ENCODE measurements at places on chromosomes 5 and 9. TPM values are rescaled to one million over a fixed set of nuclear protein-coding genes. Genes with fewer than 3 reads are reported as not detected.

The UQCRQ gene
- polyA plus RNA-seq = 136 TPM

DNA sequence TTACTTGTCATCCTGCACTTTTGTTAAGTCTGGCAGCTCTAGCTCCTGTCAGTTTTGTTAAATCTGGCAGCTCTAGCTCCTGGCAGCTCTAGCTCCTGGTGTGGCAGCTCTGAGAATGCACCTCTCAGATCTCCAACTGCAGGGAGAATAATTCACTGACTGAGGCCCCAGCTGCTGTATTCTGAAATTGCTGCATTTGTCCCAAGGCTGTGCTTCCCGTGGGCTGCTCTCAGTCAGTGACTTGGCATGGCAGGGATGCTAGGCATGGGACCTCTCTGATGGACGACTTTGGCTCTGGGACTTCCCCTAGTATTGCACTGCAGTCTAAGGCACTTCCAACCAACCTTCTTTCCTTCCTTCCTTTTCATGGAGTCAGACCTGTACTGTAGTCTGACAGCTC, 475.7 kb downstream of the CCDC171 start:
- no peaks in the 10 kb centered on the region for H3K4me1 ChIP-seq
- no peak for DNase-seq
- no peak overlapping the region for H3K4me3 ChIP-seq
- H3K27ac ChIP-seq = no peak overlapping the region
- no peaks in the 10 kb centered on the region for H3K36me3 ChIP-seq

DNA sequence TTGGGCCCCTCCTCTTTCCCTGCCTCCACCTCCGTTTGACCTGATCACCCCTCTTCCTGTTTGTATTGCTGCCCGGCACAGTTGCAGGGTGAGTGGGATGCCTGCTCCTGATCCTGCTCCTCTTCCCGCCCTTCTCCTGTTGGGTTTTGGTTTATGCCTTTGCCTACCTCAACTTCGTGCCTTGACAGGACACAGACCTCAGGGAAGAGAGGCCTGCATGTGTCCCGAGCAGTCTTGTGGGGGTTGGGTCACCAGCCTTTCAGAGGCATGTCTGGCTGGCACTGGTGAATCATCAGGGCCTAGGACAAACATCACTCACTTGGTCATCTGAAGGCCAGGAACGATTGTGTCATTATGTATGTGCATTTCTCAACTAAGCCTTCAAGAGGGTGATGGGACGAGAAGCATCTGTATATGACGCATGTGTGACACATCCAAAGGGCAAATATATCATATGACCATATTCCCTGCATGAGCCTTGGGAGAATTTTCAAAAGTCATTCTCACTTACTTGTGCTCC, 56.9 kb downstream of the NPR3 start:
- no peaks in the 10 kb centered on the region for H3K27me3 ChIP-seq
- no peak overlapping the region for H3K4me3 ChIP-seq
- DNase-seq = no peak
- H3K27ac ChIP-seq = no peak overlapping the region
- no peaks in the 10 kb centered on the region for H3K36me3 ChIP-seq
- no peaks in the 10 kb centered on the region for H3K4me1 ChIP-seq

GRCh38 chr5:568809-569208, 43.3 kb upstream of the CEP72 start:
- no peak overlapping the region for H3K27ac ChIP-seq
- H3K36me3 ChIP-seq = no peaks in the 10 kb centered on the region
- H3K4me3 ChIP-seq = no peak overlapping the region
- H3K4me1 ChIP-seq = no peaks in the 10 kb centered on the region

- H3K4me3 ChIP-seq = no peak overlapping the region
- H3K27me3 ChIP-seq = no peaks in the 10 kb centered on the region
- H3K27ac ChIP-seq = no peak overlapping the region
- no peak for DNase-seq
- no peaks in the 10 kb centered on the region for H3K36me3 ChIP-seq
- no peaks in the 10 kb centered on the region for H3K4me1 ChIP-seq
Observed at GRCh38 chr9:87435189-87435880, 62.3 kb upstream of the DAPK1 start.

DNA sequence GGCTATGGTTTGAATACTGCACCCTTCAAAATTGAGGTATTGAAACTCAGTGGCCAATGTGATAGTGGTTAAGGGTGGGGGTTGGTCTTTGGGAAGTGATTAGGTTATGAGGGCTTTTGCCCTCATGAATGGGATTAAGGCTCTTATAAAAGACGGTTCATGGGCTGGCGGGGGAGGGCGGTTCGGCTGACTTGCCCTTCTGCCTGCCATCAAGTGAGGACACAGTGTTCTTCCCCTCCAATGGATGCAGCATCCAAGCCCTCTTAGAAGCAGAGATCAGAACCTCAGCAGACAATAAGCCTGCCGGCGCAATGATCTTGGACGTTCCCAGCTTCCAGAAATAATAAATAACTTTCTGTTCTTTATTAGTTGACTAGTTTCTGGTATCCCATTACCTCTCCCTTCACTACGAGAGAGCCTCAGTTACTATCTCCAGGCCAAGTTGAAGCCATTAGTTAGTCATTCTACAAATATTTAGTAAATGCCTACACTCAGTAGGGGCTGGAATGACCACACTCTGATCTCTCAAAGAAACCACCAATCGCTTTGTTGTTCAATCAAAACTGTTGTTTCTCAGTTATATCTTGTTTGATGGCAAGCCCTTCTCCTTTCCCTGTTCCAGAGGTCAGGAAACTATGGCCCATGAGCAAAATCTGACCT, 219.3 kb downstream of the TSSK1B start:
- H3K4me1 ChIP-seq = peaks cover 34% of the 10 kb centered on the region
- H3K36me3 ChIP-seq = no peaks in the 10 kb centered on the region
- H3K4me3 ChIP-seq = no peak overlapping the region
- H3K27me3 ChIP-seq = no peaks in the 10 kb centered on the region
- no peak overlapping the region for H3K27ac ChIP-seq

Data from ovary (tissue), 10 donors.